GDM1 (cell line): ENCODE measurements at places on chromosomes 16 and 17.

DNA sequence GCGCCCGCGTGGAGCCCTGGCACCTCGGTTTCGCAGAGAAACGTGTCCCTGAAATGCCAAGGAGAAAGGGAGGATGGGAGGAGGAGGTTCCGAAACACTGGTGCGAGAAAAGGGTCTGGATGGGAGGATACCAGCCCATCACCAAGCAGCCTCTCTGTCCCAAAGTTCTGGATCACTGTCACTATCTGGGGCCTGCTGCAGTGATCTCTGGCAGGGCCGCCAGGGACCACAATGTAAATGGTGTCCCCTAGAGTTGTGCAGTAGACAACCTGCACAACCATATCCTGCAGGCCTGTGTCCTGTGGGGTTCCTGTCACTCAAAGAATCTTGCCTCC is 229.3 kb downstream of the C16orf78 start:
- DNase-seq: no peak

GRCh38 chr16:13680021-13680889 is 239.7 kb upstream of the ERCC4 start:
- DNase-seq: no peak

GRCh38 chr17:72189768-72190593 is 69.2 kb downstream of the SOX9 start:
- no peak for DNase-seq

DNA sequence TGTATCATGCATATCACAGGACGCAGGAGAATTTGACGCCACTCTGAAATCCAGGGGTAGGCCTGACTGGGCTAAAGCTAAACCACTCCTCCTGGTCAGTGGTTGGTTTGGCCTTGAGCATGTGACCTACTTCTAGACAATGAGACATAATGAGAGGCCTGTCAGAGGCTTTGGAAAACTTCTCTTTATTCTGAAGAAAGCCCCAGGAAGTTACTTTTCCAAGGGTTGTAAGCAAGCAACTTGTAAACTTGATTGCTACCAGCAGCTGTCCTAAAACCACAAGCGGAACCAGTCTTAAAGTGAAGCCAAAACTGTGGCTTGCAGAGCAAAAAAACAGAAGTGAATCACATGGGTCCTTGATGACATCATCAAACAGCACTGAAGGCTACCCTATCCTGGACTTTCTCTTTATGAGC is 138.2 kb upstream of the COX10 start:
- peak; percentile 25 for DNase-seq

GRCh38 chr17:42522798-42523278 is 13.2 kb upstream of the NAGLU start:
- no peak for DNase-seq

DNA sequence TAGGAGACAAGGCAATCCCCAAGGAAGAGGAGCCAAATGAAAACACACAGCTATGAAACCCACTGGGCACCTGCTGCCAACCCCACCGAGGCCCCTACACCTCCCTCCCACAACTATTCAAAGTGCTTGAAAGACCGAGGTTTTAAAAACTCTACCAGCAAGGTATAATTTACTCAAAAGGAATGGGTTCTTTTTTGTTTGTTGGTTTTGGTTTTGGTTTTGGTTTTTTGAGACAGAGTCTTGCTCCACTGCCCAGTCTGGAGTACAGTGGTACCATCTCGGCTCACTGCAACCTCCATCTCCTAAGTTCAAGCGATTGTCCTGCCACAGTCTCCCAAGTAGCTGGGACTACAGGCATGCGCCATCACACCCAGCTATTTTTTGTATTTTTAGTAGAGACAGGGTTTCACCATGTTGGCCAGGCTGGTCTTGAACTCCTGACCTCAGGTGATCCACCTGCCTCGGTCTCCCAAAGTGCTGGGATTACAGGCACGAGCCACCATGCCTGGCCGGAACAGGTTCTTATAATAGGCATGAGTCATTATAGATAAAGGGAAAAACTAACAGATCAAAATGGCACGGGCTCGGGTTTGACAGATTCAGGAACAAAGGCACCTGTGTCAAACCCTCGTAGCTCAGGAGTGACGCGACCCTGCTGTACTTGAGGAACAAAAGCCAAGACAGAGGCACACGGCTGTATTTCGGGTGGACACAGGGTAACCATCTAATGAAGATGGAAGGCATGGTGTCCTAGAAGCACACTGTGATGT is 40.7 kb downstream of the COTL1 start:
- no peak for DNase-seq

DNA sequence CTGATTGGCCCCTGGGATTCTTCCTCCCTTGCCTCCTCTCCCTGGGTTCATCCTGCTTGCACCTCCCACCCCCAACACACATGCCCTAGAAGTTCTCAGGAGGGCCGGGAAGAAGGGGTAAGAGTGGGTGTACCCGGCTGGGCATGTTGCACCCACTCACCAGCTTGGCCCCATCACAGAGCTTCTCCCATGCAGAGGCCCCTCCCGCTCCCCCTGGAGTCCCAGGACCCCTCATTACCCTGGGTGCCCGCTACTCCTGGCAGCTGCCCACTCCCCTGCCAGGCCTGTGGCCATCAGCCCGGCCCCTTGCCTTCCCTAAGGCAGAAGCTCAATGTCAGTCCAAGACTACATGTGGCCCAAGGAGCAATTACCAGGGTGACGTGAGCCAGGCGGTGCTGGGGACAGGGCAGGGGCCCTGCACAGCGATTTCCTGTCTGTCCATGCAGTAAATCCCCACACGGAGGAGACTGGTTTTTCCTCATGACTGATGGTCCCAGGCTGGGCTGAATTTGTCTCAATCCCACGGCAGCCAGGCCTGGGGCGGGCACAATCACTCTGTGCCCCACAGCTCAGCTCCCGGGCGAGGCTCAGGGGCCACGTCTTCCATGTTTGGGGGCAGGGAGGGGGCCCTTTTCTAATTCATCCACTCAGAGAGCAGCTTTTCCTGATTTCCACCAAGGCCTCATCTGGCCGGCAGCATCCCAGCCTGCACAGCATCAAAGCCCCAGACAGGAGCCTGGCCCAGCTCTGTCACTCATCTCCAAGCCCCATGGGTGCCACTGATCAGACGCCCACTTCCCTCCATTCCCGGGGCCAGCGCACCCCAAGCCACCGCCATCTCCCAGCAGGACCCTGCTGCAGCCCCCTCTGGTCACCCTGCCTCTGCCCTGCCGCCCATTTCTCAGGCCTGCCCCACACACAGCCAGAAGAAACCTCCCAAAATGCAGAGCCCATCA is 234.7 kb downstream of the KATNIP start:
- DNase-seq: no peak
